ENCODE measurements at places on chromosomes 13 and 19. TPM values are rescaled to one million over a fixed set of nuclear protein-coding genes. Genes with fewer than 3 reads are reported as not detected.

The UBE2L5 gene
- total RNA-seq: 0.21 TPM

The ZNF85 gene
- 23.1 TPM for total RNA-seq

The ZNF677 gene
- 28.0 TPM for total RNA-seq

The B3GNT3 gene
- total RNA-seq: 1.8 TPM

The HSD17B14 gene
- 9.7 TPM for total RNA-seq

The TUBA3C gene
- not detected for total RNA-seq

The OR10H1 gene
- not detected for total RNA-seq

The ZNF253 gene
- total RNA-seq: 74.6 TPM

The RGL3 gene
- total RNA-seq: 40.9 TPM

The DDX49 gene
- total RNA-seq: 52.3 TPM

The ZNF471 gene
- total RNA-seq: 0.74 TPM

The GPR180 gene
- total RNA-seq: 4.8 TPM

The MAU2 gene
- 40.8 TPM for total RNA-seq
